ENCODE measurements at places on chromosomes 2 and 18. TPM values are rescaled to one million over a fixed set of nuclear protein-coding genes. Genes with fewer than 3 reads are reported as not detected.

- no peak overlapping the region for H3K27ac ChIP-seq
- no peaks in the 10 kb centered on the region for H3K36me3 ChIP-seq
- no peak for DNase-seq
These were observed 27.7 kb upstream of the NFATC1 start for GRCh38 chr18:79367989-79368388.

Gene FAM237A
- not detected for polyA plus RNA-seq

GRCh38 chr2:196413821-196414274 lies 225.7 kb upstream of the CCDC150 start:
- H3K4me3 ChIP-seq = no peak overlapping the region
- H3K27ac ChIP-seq = no peak overlapping the region
- no peaks in the 10 kb centered on the region for H3K36me3 ChIP-seq
- no peaks in the 10 kb centered on the region for H3K27me3 ChIP-seq
- H3K4me1 ChIP-seq = no peaks in the 10 kb centered on the region
- DNase-seq = no peak

DNA sequence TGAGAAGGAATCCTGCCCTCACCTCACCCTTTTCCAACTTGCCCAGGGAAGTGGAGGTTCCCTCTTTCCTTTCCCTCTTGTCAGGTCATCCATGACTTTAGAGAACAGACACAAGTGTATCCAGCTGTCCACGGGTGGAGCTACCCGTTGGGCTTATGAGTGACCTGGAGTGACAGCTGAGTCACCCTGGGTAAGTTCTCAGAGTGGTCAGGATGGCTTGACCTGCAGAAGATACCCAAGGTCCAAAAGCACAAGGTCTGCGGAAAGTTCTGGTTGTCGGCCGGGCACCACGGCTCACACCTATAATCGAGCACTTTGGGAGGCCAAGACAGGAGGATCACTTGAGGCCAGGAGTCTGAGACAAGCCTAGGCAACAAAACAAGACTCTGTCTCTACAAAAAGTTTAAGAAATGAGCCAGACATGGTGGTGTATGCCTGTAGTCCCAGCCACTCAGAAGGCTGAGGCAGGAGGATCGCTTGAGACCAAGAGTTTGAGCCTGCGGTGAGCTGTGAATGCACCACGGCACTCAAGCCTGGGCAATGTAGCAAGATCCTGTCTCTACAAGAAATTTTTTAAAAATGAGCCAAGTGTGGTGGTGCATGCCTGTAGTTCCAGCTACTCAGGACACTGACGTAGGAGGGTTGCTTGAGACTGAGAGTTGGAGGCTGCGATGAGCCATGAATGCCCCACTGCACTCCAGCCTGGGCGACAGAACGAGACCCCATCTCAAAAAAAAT lies 14.0 kb upstream of the CNDP1 start:
- H3K4me3 ChIP-seq = no peak overlapping the region
- DNase-seq = no peak
- no peak overlapping the region for H3K27ac ChIP-seq
- H3K36me3 ChIP-seq = peaks cover 57% of the 10 kb centered on the region
- H3K27me3 ChIP-seq = no peaks in the 10 kb centered on the region

Gene EGR4
- not detected for polyA plus RNA-seq

DNA sequence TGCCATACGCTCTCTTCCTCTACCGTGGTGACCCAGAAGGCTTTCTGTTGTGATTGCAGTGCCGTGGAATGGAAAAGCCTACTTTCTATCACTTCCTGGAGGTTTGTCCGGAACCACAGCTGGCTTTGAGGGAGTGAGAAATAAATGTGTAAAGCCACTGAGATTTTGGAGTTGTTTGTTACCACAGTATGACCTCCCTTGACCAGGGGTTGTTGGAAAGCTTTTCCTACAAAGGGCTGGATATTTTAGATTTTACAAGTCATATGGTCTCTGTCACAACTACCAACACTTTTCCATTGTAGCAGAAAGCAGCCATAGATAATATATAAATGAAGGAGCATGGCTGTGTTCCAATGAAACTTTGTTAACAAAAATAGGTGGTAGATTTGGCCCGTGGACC lies 70.3 kb downstream of the VAPA start:
- no peaks in the 10 kb centered on the region for H3K36me3 ChIP-seq
- H3K27me3 ChIP-seq = no peaks in the 10 kb centered on the region
- peaks cover 20% of the 10 kb centered on the region for H3K4me1 ChIP-seq
- H3K27ac ChIP-seq = no peak overlapping the region

- no peaks in the 10 kb centered on the region for H3K27me3 ChIP-seq
- no peak overlapping the region for H3K27ac ChIP-seq
- no peak overlapping the region for H3K4me3 ChIP-seq
- H3K36me3 ChIP-seq = no peaks in the 10 kb centered on the region
These were observed 1135.3 kb upstream of the ZEB2 start for GRCh38 chr2:145655165-145655765.

DNA sequence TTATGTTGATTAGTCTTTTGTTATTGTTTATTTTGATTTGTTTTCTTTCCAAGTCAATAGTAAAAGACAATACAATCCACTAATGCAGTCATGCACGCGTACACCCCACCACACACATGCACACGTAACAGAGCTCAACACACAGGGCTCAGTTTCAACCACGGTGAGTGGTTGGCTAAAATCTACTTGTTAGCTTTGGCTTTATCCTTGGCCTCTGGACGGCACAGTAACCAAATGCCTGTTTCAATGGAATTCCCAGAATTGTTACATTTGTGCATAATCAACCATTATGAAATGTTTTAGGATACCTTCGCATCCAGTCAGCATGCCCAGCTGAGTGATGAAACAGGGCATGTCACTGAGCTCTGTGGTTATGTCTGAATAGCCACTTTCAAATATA lies 53.2 kb downstream of the NYAP2 start:
- H3K4me3 ChIP-seq = no peak overlapping the region
- no peak overlapping the region for H3K27ac ChIP-seq
- no peaks in the 10 kb centered on the region for H3K4me1 ChIP-seq
- H3K27me3 ChIP-seq = no peaks in the 10 kb centered on the region

- peaks cover 5% of the 10 kb centered on the region for H3K36me3 ChIP-seq
- H3K27me3 ChIP-seq = no peaks in the 10 kb centered on the region
- no peak overlapping the region for H3K27ac ChIP-seq
- no peak overlapping the region for H3K4me3 ChIP-seq
- H3K4me1 ChIP-seq = peaks cover 58% of the 10 kb centered on the region
- DNase-seq = no peak
These were observed 4.7 kb downstream of the AGAP1 start for GRCh38 chr2:235498541-235498940.

GRCh38 chr2:158741625-158742024 lies 53.5 kb upstream of the DAPL1 start:
- H3K4me1 ChIP-seq = peaks cover 47% of the 10 kb centered on the region
- no peak for DNase-seq
- no peaks in the 10 kb centered on the region for H3K36me3 ChIP-seq
- peaks cover 32% of the 10 kb centered on the region for H3K27me3 ChIP-seq
- no peak overlapping the region for H3K27ac ChIP-seq

DNA sequence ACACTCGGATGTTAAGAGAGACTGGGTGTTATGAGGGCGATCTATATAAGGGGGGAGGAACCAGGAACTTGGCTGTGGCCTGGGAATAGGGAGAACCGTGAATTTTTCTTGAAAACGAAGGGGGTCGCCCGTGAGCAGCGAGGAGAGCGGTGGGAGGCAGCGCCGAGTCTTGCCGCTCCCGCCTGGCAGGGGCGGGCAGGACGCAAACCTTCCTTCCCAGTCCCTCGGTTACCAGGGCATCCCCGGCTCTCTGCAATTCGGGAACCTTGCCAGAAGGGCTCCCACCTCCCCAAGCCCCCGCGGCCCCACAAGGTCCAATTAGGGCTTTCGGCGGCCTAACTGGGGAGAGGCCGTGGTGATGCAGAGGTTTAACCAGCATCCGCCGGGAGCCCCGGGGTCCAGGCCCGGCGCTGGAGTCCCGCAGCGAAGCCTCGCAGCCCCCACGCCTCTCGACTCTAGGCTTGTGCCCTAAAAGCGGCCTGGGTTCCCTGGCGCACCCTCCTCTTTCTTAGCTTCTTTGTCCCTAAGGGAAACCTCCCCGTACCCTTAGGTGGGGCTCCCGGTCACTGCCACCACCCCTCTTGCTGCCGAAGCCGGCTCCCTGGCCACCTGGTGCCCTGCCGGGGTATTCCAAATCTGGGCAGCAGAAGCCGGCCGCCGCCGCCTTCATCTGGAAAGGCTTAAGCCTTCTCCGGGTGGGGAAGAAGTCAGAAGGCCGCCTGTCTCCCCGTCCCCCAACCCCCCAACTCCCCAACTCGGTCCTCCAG lies 680 bp upstream of the FHOD3 start:
- H3K4me3 ChIP-seq = peak overlapping the region; percentile 52
- peaks cover 9% of the 10 kb centered on the region for H3K4me1 ChIP-seq
- peaks cover 50% of the 10 kb centered on the region for H3K27me3 ChIP-seq

Gene BOLL
- polyA plus RNA-seq = not detected

DNA sequence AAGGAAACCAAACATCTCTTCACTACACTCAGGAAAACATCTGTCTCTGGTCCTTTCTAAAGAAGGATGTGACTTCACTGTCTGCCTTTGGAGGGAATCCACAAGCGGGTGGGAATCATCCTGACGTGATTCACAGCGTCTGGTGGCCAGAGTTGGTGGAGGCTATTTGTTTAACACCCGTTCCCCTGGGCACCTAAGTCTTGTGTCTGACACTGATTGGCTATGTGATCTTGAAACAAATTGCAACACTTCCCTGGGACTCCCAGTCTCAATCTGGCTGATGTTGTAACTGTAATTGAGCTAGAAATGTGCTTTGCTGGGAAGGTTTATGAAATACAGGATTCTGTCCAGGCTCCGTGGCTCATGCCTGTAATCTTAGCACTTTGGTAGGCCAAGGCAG lies 28.8 kb upstream of the SIX3 start:
- H3K27me3 ChIP-seq = peaks cover 32% of the 10 kb centered on the region
- no peak for DNase-seq
- no peaks in the 10 kb centered on the region for H3K36me3 ChIP-seq

DNA sequence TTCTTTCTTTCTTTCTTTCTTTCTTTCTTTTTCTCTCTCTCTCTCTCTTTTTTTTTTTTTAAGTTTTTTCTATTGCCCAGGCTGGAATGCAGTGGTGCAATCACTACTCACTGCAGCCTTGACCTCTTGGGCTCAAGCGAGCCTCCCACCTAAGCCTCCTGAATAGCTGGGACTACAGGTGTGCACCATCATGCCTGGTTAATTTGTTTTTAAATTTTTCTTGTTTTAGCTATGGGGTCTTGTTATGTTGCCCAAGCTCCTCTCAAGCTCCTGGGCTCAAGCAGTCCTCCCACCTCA lies 19.4 kb upstream of the CCDC88A start:
- H3K36me3 ChIP-seq = no peaks in the 10 kb centered on the region
- H3K27me3 ChIP-seq = no peaks in the 10 kb centered on the region
- peak; percentile 21 for DNase-seq

Gene GPR39
- polyA plus RNA-seq = 0.55 TPM

Measured in HepG2 (cell line).